ENCODE measurements at places on chromosomes 5 and 9.

- DNase-seq, result no peak
These were observed 298.0 kb downstream of the DOCK8 start for GRCh38 chr9:512555-513272.

DNA sequence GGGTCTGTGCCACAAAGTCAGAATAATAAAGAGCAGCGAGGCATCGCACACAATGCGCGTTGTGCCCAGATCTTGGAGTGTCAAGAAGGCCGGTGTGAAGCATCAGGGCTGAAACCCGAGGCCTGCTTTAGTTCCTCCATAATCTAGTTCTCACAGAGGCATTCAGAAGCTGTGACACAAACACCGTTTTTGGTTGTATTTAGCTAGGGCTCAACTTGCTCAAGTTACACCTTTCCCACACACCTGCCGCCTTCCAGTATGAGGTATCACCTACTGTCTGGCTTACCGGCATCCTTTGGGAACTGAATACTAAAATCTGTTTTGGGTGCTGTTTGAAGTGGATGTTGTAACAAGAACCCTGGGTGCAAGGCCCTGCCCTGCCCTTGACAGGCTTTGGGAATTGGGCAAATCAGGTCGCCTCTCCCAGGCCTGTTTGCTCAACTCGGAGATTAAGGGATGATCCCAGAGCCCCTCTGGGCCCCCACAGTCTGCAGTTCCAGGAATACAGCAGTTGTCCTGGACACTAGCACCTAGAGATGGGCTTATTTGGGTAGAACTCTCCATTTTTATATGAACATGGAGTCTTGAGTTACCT is 27.0 kb downstream of the SLC25A25 start:
- DNase-seq, result no peak

DNA sequence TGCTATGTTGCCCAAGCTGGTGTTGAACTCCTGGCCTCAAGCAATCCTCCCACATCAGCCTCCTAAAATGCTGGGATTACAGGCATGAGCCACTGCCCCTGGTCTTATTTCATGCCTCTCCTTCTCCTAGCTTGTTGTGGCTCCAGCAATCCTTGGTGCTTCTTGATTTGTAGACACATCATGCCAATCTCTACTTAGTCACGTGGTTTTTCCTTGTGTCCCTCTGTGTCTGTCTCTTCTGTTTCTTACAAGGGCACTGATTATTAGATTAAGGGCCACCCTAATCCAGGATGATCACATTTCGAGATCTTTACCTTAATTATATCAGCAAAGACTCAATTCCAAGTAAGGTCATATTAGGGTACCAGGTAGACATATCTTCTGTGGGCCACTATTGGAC is 9.2 kb upstream of the IL31RA start:
- no peak for DNase-seq

GRCh38 chr9:68609901-68610415 is 69.3 kb upstream of the TMEM252 start:
- no peak for DNase-seq

- no peak for DNase-seq
These were observed 167.8 kb downstream of the MAN2A1 start for GRCh38 chr5:109857405-109858031.

All from non-pigmented ciliary epithelial cell (primary cell).